ENCODE measurements at places on chromosomes 16 and 17.

- DNase-seq = no peak
Measured at GRCh38 chr16:49280841-49281371, 732 bp downstream of the CBLN1 start.

DNA sequence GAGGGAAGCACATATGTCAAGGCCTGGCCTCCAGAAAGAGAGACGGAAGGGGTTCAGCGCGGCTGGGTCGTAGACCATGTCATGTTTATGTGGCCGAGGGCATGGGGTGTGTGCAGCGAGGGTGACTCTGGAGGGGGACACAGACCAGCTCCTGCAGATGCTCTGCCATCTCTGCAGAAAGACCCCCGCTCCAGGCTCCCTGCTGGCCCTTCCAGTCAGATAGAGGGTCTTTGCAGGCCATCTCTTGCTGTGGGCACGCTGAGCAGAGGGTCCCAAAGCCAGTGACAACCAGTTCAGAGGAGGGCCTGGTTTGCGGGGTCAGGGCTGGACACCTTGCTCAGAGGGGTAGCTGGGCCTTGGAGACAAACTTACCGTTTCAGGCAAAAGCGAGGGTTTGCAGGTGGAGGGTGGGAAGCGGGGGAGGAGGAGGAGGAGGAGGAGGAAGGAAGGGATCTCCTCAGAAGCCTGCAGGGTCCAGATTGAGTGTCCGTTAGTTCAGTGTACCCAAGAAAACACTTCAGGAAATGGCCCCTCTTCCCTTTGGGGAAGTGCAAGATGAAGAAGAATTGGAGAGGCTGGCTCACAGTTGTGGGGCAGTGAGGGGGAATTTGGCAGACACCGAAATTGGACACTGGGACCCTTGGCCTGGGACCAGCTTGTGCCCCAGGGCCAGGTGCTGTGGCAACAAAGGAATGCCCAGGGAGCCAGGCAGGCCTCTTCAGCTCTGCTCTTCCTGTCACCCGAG, 102.8 kb downstream of the CMIP start:
- no peak for DNase-seq

GRCh38 chr17:19372866-19373504, 5.3 kb upstream of the MAPK7 start:
- no peak for DNase-seq

DNA sequence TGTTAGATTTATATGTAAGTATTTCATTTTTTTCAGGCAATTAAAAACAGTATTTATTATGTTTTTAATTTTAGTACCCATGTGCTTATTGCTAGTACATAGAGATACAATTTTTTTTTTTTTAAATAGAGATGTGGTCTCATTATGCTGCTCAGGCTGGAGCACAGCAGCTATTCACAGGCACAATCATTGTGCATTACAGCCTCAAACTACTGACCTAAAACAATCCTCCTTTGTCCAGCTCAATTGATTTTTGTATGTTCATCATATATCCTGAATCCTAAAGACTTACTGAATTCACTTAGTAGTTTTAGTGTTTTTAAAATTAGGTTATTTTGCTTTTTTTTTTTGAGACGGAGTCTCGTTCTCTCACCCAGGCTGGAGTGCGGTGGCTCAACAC, 26.3 kb downstream of the SPECC1 start:
- DNase-seq = no peak

GRCh38 chr16:64858076-64858475, 263.8 kb downstream of the CDH11 start:
- DNase-seq = peak; percentile 20

GRCh38 chr16:87185308-87185707, 131.9 kb downstream of the C16orf95 start:
- no peak for DNase-seq

DNA sequence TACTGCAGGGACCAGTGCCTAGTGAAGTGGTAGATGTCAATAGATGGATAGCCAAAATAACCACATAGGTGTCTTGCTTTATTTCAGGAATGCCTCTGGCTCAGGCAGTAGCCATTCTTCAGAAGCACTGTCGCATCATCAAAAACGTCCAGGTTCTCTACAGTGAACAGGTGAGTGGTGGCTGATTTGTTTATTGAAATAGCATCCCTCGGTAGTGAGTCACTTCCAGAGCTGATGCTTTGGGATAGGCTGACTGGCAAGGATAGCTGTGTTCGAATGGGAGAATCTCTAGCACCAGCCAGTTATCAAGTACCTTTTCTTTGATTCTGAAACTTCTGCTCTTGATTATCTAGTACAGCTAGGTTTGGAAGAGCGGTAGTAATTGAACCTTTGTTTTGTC, 10.3 kb downstream of the PHAF1 start:
- DNase-seq = no peak

- DNase-seq = no peak
Measured at GRCh38 chr17:79125503-79125902, 50.9 kb downstream of the ENGASE start.

- no peak for DNase-seq
Measured at GRCh38 chr17:10744501-10745000, 14.7 kb upstream of the TMEM220 start.

- no peak for DNase-seq
Measured at GRCh38 chr17:40355804-40356758, 8.5 kb downstream of the GJD3 start.

DNA sequence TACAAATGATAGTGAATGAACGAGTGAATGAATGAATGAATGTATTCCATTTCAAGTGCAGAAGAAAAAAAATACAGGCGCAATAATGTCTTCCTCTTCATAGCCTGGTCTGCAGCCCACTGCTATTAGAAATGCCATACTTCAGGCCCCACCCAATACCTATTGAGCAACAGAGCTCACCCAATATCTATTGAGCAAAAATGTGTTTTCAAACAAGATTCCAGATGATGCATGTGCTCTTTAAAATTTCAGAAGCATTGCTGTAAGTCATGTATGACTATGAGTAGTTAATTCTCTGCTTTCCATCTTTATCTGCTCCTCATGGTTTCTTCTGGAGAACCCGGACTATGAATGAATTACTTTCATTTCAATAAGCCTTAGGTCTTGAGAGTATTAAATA, 308.2 kb downstream of the XYLT1 start:
- DNase-seq = no peak

DNA sequence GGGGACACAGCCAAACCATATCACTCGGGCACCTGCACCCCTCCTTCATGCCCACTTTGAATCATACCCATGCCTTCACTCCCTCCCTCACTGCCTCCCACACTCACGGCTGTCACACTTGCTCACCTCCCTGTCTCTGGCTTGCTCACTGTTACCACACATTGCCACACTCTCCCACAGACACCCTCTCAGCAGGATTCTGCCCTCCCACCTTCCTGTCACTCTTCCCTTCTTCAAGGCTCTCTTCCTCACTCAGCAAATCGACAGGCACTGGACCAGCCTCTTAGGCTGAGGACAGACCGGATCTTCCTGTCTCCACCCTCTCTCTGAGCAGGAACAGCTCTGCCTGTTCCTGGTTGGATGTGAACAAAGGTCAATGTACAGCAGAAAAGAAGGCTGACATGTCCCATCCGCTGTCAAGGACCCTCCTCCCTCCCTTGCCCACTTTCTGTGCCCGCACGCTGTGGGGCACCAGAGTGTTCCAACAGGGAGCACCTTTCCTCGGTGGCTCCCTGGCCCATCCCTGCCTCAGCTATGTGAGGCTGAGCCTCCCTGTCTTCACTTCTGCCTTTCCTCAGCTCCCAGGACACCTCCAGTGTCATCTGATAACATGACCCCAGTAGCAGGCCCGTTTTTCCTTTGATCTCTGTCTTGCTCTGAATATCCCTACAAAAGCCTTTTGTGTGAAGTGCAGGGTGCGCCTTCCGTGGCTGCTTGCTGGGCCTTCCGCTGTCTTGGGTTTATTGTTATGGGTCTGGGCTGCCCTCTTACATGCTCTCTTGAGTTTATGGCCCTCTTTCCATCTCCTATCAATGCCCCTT, 47.0 kb downstream of the CCDC182 start:
- DNase-seq = no peak

DNA sequence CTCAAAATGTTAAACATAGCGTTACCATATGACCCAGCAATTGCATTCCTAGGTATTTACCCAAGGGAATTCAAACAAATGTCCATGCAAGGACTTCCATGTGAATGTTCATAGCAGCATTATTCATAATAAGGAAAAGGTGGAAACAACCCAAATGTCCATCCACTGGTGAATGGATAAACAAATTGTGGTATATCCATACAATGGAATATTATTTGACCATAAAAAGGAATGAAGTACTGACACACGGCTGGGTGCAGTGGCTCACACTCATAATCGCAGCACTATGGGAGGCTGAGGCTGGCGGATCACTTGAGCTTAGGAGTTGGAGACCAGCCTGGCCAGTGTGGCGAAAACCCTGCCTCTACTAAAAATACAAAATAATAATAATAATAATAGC, 24.1 kb upstream of the GOSR2 start:
- DNase-seq = no peak

DNA sequence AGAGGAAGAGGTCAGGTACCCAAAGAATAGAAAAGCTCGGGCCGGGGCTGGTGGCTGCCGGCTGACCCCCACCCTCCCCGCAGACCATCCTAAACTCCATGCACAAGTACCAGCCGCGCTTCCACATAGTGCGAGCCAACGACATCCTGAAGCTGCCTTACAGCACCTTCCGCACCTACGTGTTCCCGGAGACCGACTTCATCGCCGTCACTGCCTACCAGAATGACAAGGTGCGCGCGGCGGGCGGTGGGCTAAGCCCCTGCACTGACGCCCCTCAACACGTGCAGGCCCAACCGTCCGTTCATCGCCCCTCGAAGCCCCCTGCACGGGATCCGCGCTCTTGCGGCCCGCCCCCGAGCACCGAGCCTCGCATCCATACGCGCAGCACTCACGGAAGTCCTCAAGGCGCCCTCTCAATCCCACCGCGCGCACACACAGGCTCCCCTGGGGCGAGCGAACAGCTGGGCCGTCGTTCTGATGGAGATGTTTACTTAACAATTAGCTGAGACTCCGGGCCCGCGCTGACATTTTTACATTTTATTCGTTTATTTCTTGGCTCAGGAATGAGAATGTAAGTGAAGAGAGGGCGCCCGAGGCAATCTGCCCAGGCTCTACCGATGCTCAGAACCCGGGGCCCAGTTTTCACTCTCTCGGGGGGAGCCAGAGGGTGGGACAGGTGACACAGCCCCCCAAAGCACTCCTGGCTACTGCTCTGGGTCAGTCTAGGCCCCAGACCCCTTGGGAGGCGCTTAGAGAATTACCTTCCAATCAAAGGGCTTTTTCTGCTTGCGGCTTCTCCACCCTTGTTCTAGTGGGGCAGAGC, 3.5 kb downstream of the TBX2 start:
- no peak for DNase-seq

DNA sequence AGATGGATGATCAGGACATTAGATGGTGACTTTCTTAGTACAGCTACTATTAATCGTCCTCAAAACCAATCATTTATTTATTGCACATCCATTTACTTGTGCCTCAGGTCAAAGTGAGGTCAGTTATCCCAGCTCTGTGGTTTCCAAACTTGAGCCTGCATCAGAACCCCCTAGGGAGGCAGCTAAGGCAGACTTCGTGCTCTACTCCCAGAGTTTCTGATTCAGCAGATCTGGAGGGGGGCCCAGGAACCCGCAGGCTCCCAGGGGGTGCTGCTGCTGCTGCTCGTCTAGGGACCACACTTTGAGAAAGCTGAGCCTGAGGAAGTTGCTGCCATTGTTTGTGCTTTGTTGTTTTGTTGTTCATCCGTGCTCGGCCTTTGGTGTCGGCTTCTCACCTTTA, 44.0 kb upstream of the CLEC18B start:
- DNase-seq = no peak

DNA sequence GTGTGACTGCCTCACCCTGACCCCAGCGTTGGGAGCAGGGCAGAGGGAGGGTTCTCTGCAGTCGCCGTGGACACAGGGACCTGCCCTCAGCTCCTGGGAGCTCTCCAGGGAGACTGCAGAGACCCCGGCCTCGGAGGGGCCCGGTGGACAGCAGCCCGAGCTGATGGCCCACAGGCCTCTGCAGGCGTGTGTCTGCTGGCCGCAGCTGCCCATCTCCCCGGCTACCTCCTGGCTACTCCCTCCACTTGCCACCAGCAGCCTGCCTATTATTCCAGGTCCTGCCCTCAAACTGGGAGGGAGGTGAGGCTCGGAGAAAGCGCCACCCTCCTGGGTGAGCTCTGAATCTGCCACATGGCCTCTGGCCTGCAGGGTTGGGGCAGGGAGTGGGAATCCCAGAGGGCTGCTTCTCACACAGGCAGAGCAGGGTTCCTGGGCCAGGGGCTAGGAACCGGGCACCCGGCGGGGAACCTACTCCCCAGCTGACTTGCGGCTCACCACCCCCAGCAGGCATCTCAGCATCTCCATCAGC, 7.2 kb downstream of the SLC16A5 start:
- DNase-seq = no peak

GRCh38 chr17:80485846-80486245, 9.4 kb upstream of the NPTX1 start:
- DNase-seq = no peak

GRCh38 chr17:41547378-41547841, 19.3 kb upstream of the KRT19 start:
- no peak for DNase-seq

DNA sequence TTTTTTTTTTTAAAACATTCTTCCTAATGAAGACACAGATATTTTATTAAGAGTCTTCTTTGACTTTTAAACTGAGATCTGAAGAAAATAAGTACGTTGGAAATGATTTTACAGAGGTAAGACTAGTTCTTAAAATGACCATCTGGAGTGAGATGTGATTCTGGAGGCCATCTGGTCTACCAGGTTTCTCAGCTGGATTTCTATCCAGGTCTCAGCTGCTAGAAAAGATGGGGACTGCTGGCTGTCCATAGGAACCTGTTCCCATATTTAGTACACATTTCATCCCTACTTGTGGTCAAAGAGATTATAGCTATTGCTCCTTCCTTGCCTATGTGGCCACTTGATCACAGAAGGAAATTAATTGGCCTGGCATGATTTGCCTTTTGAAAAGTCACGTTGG, 12.2 kb downstream of the PMFBP1 start:
- no peak for DNase-seq

GRCh38 chr17:73090396-73091202, 1.9 kb downstream of the SLC39A11 start:
- no peak for DNase-seq

DNA sequence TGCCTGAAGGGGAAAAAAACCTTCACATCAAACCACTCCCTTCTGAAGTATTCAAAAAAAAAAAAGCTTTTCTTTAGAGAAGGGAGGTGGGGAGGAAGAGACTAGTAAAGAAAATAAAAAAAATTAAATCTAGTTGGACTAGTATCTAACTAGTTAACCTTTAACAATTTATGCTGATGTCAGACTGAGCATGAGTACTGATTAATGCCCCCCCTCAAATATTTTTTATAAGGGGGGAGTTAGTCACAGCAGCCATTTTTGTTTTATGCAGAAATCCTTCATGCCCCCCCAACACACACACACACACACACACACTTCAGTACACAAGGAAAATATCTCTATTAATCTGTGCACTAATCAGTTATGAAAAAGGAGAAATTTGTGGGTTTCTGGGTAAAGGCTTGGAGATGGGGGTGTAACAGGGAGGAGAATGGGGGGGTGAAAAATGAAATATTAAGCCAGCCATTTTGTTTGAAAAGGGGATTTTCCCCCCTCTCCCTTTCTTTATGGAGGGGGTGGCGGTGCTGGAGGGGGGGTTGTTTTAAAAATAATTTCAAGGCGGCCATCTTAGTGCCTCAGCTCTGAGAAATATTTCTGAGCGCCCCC, 4.7 kb upstream of the CHD3 start:
- peak; percentile 30 for DNase-seq

GRCh38 chr17:61442878-61443474, 9.2 kb upstream of the TBX4 start:
- no peak for DNase-seq

- no peak for DNase-seq
Measured at GRCh38 chr16:10171221-10171620, 11.0 kb downstream of the GRIN2A start.

- DNase-seq = no peak
Measured at GRCh38 chr16:6267682-6268081, 1065.0 kb upstream of the RBFOX1 start.
